ENCODE measurements at places on chromosomes 16 and 17. TPM values are rescaled to one million over a fixed set of nuclear protein-coding genes. Genes with fewer than 3 reads are reported as not detected.
A peak's percentile ranks its signal among the peaks of the same experiment; 100 is the strongest.

Gene SLC5A11
- not detected for total RNA-seq

DNA sequence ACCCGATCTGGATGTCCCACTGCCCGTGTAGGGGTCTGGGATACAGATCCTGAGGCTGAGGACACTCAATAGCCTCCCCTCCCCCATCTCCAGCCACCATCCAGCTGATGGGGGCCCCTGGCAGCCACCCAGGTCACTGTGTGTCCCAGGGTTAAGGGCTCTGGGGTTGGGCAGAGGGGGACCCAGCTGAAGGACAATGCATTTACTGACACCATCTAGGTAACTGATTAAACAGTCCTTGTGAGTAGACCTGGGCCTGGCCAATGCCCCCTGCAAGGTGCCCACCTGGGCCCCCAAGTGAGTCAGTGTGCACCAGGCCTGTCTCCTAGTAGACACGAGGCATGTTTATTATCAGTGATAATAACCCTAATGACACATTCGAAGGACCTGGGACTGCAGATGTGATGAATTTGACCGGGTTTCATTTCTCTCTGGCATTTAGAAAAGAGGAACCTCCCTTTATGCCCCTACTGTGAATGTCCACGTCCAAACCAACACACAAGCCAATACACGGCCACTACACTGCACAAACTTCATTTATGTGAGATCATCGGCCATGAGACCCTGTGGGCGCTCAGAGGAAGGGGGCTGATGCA, 261.9 kb upstream of the FOXF1 start:
- DNase-seq = no peak

GRCh38 chr16:88456356-88457292, 3.5 kb downstream of the ZFPM1 start:
- DNase-seq = no peak

GRCh38 chr17:28413804-28414203, 7.8 kb upstream of the SLC46A1 start:
- peak; percentile 75 for DNase-seq

Gene KRT31
- not detected for total RNA-seq

- DNase-seq = peak; percentile 88
Measured at GRCh38 chr17:7586673-7587419, 3.0 kb downstream of the SOX15 start.

Gene FOXO3B
- total RNA-seq = 10.7 TPM

Measured in endodermal cell (in vitro differentiated cells).